ENCODE measurements at places on chromosomes 11 and 22.

GRCh38 chr11:134575504-134576230, 163.6 kb upstream of the B3GAT1 start:
- no peak for DNase-seq

DNA sequence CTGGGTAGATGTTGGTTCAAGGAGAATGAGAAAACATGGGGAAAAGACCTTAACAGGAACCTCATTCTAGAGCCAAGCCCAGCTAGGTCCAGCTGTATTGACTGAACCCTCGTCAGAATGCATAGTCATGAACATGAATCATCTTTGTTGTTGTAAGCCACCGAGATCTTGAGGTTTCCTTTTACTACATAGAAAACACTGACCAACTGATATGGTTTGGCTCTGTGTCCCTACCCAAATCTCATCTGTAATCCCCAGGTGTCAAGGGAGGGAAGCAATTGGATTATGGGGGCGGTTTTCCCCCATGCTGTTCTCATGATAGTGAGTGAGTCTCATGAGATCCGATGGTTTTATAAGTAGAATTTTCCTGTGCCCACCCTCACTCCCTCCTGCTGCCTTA, 19.4 kb upstream of the PHOX2A start:
- DNase-seq = peak; percentile 63

DNA sequence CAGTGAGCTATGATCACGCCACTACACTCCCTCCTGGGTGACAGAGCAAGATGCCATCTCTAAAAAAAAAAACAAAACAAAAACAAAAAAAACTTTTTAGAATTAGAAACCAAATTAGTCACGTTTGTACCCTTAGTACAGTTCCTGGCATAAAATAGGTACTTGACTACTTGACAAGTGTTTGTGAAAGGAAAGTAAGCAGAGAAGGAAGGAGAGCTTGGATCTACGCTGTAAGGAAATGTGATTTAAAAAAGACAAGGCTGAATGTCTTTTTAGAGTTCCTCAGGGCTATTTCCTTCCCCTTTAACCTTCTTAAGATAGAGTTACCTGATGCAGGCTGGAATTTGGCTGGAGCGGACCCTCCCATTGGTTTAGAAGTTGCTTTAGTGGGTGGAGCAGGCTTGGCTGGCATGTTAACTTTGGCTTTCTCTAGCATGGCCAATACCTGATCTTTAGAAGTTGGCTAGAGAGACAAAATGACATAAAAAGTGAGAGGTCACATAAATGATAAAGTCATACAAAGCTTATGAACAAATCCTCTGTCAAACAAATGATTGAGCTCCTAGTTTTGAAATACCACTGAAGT, 50.7 kb downstream of the F2 start:
- no peak for DNase-seq

DNA sequence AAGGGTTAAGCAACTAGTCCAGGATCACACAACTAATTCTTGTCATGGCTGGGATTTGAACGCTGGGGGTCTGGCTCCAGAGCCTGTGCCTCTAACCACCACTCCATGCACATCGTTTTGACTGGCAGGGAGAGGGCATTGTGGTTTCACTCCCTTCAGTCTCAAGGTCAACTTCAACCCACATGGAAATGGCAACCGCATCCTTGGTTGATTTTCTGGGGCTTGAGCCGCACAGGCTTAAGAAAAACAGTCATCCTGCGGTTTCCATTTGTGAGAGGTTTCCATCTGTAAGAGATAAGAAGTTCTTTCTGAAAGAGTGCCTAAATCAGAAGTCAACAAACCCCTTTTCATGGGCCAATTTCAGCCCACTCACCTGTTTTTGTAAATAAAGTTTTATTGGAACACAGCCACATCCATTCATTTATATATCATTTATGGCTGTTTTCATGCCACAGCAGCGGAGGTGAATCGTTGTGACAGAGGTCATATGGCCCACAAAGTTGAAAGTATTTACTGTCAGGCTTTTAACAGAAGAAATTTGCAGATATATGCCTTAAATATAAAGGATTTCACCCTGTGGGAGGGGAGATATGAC, 65.7 kb downstream of the SGSM1 start:
- DNase-seq = no peak

- no peak for DNase-seq
These were observed 1.4 kb downstream of the MYEOV start for GRCh38 chr11:69295079-69295994.

GRCh38 chr22:46262449-46263215, 511 bp downstream of the PKDREJ start:
- DNase-seq = peak; percentile 61

DNA sequence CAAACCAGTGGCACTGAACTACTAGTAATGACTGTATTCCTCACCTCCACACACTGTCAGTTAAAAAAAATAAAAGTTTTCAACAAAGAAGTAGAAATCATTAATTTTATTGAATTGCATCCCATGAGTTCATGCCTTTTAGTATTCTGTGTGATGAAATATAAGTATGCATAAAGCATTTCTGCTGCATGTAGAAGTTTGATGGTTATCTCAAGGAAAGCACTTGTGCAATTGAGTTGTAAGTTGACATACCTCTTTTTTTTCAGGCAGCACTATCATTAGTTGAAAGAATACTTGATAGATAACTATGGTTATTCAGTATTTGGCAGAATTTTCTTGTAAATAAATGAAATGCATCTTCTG, 104.4 kb downstream of the STIM1 start:
- DNase-seq = no peak

DNA sequence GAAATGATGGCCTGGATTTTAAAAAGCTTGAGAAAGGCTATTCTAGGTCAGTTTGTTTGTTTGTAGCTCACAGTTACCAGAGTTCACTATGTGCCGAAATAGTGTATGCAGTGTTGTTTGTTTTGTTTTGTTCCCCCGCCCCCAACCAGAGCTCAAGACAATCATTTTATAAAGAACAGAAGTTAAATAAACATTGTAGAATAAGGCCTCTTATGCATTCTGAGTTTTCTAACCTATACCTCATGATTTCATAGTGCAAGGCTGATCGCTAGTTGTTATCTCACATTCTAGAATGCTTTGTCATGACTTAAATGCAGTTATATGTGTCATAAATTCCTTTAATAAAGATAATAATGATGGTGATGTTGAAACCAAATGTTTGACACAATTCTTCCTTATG, 7.8 kb downstream of the KCNA4 start:
- DNase-seq = no peak

- DNase-seq = no peak
These were observed 98.1 kb upstream of the GUCY1A2 start for GRCh38 chr11:107116358-107116757.

- no peak for DNase-seq
These were observed 72.8 kb downstream of the PPP2R1B start for GRCh38 chr11:111693224-111693937.

DNA sequence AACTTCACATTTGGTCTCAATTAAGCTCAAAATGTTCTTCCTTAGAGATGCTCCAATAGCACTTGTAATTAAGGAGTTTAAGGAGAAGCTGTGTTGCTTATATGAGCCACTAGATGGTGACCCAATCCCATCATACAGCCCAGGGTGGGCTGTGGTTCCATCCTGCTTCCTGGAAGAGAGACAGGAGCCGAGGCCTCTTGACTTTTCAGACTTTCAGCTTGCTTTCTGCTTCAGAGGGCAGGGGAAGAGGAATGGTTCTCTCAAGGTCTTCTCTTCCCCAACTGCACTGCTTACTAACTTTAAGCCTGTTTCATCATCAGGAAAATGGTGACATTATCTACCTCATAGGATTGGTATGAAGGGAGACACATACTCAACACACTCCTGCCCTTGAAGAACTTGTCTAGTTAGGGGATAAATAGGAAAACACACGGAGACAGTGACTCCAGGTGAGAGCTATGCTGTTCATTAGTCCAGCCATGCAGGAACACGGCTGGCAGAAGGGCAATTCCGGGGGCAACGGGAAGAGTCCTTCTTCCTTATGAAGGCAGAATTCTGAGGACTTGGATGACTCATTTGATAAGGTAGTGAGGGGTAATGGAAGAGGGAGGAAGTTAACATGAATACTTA, 20.1 kb downstream of the TMEM218 start:
- DNase-seq = no peak

GRCh38 chr11:69167130-69167915, 11.6 kb downstream of the SMIM38 start:
- no peak for DNase-seq

DNA sequence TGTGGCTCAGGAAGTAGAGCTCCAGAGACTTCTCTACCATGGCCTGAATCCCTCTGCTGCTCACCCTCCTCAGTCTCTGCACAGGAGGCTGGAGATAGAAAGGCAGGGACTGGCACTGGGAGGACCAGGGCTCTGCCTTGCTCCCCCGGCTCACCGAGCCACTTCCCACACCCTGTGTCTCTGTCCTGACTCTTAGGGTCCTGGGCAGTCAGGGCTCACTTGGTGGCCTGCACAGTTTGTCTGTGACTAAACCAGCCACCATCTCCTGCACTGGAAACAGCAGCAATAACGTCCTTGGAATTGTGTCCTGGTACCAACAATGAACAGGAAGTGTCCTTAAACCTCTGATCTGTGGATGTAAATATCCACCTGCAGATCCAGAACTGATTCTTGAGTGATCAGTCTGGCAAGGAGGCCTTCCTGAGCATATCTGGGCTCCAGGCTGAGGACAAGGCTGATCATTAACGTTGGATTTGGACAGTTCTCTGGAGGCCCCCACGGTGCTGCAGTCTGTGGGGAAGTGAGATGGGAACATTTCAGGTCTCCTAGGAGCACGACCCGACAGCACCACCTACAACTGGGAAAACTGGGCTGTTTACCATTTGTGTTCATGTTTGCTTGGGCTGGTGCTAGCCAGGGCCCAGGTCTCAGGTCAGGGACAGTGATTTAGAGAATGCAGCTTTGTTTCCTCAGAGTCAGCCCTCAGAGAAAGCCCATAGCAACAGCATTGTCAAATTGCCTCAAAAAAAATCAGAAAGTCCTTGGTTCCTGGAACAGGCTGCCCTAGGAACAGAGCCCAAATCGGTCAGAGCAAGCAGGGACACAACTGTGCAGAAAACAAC, 82.5 kb downstream of the ZNF280B start:
- DNase-seq = no peak

DNA sequence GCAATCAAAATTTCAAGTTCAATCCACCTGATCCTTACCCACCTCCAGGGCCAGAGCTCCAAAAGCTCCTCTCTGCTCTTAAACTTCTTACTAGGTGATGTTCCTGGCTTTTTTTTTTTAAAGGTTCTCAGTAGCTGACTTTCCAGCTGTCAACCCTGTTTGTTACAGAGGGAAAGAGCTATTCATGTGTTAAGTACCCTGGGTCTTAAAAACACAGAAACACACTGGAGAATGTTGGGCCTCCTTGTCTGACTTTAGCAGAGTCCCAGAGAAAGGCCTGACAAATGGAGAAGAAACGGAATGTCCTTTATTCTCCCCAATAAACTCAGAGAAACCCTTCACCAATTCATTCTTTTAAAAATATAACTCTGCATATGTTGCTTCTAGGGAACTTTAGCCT, 3.2 kb downstream of the LRRC4C start:
- DNase-seq = no peak

DNA sequence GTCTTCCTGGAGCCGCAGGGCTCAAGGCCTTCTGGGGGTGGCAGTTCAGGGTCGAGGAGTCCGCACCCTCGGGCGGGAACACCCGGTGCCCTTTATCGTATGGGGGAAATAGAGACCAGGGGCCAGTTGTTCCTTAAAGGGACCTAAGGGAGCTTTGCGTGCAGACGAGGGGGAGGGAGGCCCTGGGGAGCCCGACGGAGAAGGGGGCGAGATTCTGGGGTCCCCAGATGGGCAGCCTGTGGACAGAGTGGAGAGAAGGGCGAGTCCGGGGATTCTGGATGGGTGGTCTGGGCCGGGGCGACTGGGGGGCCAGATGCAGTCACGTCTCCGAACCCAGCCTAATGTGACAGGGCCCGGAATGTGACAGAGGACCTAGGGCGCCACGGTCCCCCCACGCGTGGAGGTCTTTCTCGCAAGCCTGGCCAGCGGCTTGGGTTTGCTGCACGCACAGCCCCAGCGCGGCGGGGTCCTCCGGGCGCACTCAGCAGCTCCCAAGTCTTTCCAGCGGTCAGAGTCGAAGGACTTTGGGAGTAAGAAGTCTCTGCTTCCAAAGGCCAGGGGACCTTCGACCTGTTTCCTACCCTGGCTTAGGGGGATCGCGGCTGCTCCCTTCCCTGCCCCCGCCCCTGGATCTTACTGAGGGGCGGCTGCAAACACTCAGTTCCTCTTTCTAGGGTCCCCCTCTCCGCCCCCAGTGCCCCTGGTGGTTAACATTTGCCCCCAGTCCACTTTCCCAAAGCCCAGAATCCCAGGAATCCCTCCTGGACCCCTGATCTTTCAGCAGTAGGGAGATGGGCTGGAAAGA, 547 bp downstream of the TUBA8 start:
- no peak for DNase-seq

- DNase-seq = no peak
These were observed 3.6 kb downstream of the CDHR5 start for GRCh38 chr11:620935-621814.

DNA sequence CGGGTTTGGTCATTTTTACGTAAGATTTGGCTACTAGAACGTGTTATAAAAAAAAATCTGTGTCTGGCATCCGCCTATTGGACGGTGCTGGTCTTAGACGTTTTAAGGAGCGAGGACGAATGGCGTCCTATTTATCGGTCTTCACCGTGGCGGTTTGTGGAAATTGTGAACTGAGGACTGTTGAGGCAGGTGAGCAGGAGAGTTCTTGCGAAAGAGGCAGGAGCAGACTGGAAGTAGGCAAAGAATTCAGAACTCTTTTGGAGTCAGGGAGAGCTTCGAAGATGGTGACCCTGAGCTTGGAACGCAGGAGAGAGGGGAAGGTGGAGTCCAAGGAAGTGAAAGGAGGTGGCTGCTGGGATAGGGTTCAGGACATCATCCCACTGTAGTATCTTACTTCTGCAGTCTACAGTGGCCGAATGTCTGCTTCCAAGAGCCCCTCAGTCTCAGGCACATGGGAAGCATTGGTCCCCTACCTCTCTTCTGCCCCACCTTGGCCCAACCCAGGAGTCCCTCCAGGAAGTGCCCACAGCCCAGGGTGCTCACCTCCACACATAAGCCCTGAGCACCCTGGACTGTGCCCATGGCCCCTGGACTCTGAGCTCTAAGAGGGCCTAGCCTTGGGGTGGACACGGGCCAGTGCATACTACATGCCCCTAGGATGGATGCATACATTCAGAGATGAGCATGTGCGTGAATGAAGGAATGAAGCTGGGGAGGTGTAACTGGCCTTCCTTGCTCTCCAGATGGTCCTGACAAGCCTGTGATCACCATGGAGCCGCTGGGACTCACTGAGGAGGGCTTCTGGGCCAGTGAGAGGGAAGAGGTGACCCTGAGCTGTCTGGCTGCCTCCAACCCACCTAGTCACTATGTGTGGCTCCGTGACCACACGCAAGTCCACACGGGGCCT, 3.7 kb downstream of the VSIG10L2 start:
- no peak for DNase-seq
